ENCODE measurements at places on chromosomes 11 and 22.

DNA sequence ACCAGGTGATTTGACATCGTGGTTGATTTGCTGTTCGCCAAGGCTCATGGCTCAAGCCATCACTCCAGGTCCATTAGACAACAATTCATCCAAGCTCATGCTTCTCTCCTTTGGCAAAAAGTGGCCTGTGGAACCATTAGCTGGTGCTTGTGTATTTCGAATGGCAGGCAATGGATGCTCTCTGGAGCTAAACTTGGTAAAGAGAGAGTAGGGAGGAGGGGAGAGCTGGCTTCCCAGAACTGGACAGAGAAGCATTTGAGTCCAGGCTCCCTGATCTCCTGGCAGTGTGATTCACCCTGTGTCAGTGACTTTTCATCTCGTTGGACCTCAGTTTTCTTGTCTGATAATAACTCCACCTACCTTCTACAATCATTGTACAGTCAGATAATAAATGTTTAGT, 64.6 kb downstream of the MYO18B start:
- DNase-seq, result no peak

- DNase-seq, result no peak
Observed at GRCh38 chr11:71451596-71452198, 1.3 kb upstream of the NADSYN1 start.

- no peak for DNase-seq
Observed at GRCh38 chr22:22936915-22937656, 49.5 kb downstream of the IGLL5 start.

DNA sequence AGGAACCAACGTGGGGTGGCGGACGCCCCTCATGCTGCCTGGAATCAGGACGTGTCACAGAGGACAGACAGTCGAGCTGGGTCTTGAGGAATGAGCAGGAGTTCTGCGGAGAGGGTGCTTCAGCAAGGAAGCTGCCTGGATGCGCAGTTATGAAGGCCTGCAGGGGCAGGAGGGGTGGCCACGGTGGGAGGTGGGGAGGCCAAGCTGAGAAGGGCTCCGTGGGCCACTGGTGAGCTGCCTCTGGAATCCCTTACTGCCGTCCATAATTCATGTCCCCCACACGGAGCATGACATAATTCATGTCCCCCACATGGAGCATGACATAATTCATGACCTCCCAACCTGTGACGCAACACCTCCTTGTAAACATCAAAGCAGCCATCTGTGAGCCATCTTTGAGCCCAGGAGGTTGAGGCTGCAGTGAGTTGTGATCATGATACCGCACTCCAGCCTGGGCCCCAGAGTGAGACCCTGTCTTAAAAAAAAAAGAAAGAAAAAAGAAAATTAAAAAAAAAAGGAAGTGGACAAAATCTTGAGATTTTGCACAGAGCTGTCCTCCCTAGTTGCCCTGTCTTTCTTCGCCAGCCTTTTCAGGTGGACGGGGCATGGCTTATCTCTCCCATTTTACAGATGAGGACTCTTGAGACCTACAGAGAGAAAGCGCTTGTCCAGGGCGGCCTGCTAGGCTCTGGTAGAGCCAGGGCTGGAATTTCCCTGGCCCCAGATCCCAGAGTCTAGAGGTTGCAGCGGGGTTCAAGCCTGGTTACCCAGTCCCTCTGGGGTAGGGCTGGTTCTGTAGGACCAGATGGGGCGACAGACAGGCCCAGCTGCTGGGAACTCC, 24.3 kb upstream of the PICK1 start:
- DNase-seq, result no peak

GRCh38 chr22:45830531-45831245, 146.3 kb downstream of the WNT7B start:
- DNase-seq, result no peak

DNA sequence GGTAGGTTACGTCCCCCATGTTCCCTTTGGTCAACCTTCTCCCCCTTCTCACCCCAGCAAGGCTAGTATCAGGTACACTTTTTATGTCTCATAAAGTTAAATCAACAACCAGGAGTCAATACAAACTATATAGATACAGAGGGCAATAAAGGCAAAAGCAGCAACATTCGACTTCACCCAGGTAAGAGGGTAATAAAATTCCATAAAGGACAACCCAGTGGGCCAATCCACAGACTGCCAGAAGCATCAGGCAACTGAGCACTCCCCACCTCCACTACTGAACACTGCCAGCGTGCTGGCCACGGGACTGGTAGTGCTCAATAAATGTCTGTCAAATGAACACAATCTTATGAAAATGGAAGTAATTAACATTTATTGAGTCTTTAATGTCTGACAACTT, 5.1 kb upstream of the MS4A18 start:
- DNase-seq, result no peak

DNA sequence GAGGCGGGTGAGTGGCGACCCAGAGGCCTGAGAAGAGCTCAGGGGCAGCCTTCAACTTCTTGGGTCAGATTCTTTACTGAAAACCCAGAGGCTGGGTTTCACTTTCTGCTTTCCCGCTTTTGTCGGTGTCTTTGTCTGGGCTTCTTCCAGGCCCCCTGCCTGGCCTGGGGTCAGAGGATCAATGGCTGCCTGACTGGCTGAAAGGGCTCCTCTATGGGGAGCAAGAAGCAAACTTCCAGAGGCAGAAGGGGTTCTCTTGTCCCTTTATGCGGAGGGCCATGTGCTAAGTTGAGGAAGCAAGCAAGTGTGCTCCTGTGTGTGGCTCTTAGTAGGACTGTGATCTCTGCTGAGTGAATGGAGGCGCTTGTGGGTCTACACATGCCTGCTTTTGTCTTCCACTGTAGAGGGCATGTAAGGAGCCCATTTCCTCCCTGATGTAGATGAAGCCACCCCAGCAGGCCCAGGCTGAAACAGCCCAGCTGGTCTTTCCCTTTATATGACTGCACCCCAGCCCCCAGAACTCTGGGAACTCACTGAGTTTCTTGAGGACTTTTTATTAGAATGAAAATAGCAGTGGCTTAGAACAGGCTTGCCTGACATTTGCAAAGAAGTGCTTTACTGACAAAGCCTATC, 1.0 kb upstream of the PKNOX2 start:
- no peak for DNase-seq

- DNase-seq, result peak; percentile 34
Observed at GRCh38 chr11:115497303-115497702, 6.9 kb downstream of the CADM1 start.

DNA sequence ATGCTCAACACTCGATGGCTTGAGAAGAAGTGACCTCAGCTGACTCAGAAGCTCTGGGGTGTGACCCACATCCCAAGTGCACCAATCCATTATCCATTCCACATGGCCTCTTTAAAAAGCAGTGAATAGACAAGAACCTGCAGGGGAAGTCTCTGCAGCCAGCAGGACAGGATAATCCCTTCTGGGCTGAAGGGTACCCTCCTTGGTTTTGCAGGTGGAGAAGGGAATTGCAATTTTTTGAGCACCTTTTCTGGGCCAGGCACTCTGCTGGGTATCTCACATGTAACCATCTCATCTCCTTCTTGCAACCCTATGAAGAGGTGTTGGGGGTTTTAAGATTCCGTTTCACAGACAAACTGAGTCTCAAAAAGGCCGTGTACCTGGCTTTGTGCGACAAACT, 76.6 kb downstream of the MYO18B start:
- no peak for DNase-seq

DNA sequence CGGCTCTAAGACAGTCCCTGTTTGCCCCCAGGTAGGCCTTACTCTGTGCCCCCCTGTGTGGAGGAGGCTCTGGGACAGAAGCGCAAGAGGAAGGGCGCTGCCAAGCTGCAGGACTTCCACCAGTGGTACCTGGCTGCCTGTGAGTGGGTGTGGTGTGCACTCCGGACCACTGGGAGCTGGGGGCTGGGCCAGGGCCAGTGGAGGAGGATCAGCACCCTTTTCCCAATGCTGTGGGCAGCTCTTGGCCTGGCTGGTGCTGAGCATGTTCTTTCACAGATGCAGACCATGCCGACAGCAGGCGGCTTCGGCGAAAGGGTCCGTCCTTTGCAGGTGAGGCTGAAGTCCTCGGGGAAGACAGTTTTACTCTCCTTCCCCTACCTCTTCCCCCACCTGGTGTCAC, 3.7 kb downstream of the SCO2 start:
- DNase-seq, result no peak

DNA sequence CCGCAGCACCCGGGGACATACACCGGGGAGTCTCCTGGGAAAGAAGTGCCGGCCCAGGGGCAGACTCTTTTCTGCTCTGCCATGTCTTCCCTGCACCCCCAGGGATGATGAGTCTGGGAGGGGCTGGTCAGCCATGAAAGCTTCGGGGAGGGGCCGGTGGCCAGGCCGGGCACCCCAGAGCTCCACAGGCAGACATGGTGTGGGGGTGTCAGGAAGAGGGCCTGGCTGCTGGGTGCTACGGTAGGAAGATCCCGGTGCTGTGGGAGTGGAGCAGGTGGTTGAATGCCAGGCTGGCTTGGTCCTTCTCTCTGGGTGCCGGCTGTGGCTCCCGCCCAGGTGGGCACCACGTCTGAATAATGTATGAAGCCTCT, 17.4 kb downstream of the LSP1 start:
- DNase-seq, result no peak

- DNase-seq, result no peak
Observed at GRCh38 chr22:35051013-35051535, 14.9 kb upstream of the ISX start.

DNA sequence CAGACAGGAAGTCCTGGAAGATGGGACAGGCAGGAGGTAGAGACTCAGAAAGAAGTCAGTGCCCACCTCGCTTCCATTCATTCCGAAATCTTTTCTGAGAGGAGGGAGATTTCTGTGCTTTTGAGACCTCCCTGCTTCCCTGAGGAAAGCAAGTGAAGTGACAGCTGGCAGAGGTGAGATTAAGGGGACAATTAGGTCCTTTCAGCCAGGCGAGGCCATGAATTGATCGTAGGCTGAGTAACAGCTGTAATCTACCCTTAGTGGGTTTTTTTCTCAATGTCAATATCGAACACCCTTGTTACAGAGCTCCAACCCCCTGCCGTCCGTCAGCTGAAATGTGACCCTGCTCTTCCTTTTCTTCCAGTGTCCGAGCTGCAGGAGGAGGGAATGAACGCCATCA, 96.0 kb downstream of the PARVA start:
- DNase-seq, result no peak

DNA sequence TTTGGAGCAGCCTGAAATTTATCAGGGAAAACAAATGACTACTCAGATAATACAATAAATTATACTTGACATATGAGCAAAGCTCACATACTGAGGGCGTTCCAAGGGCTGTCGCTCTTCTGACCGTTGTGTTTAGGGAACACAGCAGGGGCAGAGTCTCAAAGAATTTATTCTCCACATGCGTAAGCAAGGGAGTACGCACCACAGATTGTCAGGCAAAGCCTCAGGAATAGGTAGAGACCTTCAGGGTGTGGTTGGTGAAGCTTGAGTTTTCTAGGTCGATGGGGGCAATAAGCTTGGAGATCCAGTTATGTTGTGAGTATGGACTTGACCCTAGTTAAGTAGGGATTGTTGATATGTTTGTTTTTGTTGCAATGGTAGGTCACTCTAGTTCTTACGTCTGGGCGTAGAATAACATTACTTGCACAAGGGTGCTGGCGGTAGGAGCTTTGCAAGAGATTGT, 830 bp downstream of the ACAT1 start:
- DNase-seq, result no peak

DNA sequence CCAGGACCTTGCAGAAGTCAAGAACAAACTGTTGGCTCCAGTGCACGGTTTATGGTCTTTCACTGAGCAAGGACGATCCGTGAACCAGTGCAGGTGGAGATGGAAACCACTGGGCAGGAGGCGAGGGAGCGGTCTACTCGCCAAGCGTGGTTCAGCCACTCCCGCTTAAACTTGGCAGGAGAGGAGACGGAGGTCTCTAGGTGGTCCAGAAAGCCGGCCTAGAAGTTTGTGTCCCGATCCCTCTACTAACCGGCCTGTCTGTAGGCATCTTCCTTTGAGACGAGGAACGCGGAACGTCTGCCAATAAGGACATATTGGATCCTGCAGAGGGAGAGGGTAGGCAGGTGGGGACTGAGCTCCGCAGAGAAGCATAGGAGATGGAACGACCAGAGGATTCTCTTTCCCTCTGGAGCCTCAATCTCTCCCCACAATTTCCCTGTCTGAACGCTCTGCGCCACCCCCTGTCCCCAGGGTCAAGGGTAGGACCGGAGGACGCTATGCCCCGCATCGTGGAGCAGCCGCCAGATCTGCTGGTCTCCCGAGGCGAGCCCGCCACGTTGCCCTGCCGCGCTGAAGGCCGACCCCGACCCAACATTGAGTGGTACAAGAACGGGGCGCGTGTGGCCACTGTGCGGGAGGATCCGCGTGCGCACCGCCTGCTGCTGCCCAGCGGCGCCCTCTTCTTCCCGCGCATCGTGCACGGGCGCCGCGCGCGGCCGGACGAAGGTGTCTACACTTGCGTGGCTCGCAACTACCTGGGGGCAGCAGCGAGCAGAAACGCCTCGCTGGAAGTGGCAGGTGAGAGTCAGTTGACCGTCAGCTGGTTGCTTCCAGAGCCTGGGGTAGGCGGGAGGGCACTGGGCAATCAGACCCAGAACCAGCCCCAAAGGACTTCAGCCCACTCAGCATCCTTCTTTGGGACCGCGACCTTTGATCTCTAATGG, 3.4 kb downstream of the ROBO3 start:
- DNase-seq, result no peak

GRCh38 chr11:114987186-114987760, 308.9 kb downstream of the NXPE2 start:
- DNase-seq, result no peak

DNA sequence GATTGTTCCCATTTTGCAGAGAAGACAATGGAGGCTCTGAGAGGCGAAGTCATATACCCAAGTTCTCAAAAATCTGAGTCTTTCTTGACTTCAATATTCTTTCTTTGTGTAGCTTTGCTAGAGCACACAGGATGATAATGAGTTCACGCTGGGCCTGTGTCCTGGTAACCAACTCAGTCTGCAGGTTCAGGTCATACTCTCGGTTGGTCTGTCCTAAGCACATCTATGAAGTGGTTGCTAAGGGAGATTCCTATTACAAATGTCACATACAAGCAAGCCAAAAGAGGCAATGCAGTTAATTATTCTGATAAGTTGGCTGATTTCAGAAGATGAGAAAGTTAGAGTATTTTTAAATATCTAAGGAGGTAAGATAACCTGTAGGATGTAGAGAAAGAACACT, 481.0 kb downstream of the SOX6 start:
- DNase-seq, result no peak
